ENCODE measurements at places on chromosomes 11 and 22. TPM values are rescaled to one million over a fixed set of nuclear protein-coding genes. Genes with fewer than 3 reads are reported as not detected.

DNA sequence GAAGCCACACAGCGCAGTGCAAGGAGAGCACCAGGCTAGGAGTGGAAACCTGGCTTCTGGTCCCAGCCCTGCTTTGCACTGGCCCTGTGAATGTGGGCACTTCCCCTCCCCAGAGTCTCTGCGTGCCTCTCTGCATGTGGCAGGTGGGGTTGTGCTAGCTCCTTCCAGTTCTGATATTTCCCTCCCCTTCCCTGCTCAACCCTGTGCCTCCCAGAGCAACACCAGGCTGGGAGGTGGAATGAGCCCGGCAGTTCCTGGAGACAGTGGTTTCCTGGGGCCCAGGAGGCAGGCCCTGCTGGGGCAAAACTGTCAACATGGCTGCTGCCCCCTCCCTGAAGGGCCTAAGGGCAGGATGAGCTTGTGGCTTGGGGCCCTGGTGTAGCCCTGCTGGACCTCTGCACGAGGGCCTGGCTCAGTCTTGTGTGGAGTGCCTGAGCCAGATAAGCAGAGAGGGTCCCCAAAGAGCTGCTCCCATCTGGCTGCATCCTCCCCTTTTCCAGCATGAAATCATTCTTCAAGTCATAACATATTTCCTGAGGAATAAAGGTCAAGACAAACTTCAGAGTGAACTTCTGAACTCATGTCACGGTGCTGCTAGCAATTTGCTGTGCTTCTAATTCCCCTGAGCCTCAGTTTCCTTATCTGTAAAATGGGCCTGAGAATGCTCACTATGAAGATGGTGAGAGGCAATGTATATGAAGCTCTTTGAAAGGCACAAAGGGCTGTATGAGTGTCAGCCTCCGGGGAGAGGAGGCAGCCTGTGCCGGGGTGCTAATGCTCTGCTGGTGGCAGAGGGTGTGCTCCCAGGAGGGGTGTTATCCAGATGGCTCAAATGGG, 116.0 kb downstream of the GRIK4 start:
- H3K27me3 ChIP-seq: peaks cover 9% of the 10 kb centered on the region
- peaks cover 33% of the 10 kb centered on the region for H3K4me1 ChIP-seq
- no peaks in the 10 kb centered on the region for H3K36me3 ChIP-seq
- H3K4me3 ChIP-seq: no peak overlapping the region
- no peak for DNase-seq
- H3K27ac ChIP-seq: no peak overlapping the region

The OR51B2 gene
- not detected for total RNA-seq

- peaks cover 3% of the 10 kb centered on the region for H3K27me3 ChIP-seq
- H3K27ac ChIP-seq: peak overlapping the region; percentile 5
- no peaks in the 10 kb centered on the region for H3K36me3 ChIP-seq
- peaks cover 27% of the 10 kb centered on the region for H3K4me1 ChIP-seq
- peak overlapping the region; percentile 67 for H3K4me3 ChIP-seq
- no peak for DNase-seq
Measured at GRCh38 chr11:121295246-121296029, 2.9 kb downstream of the SC5D start.

The KCNQ1OT1 gene
- total RNA-seq: 14.3 TPM

- H3K36me3 ChIP-seq: no peaks in the 10 kb centered on the region
- DNase-seq: no peak
- no peaks in the 10 kb centered on the region for H3K4me1 ChIP-seq
- H3K27ac ChIP-seq: no peak overlapping the region
Measured at GRCh38 chr11:101407324-101407723, 176.5 kb downstream of the TRPC6 start.

GRCh38 chr22:31583861-31584485, 78.0 kb downstream of the PISD start:
- DNase-seq: no peak
- no peak overlapping the region for H3K27ac ChIP-seq
- H3K36me3 ChIP-seq: no peaks in the 10 kb centered on the region
- no peaks in the 10 kb centered on the region for H3K27me3 ChIP-seq
- no peak overlapping the region for H3K4me3 ChIP-seq
